Stimulated activated CD4-positive, alpha-beta T cell treated with anti-CD3 and anti-CD28 coated beads, Interleukin-1b, Interleukin-23, amount 100 ng/mL, for 4 hours (primary cell): ENCODE measurements at places on chromosomes 12 and 14.

DNA sequence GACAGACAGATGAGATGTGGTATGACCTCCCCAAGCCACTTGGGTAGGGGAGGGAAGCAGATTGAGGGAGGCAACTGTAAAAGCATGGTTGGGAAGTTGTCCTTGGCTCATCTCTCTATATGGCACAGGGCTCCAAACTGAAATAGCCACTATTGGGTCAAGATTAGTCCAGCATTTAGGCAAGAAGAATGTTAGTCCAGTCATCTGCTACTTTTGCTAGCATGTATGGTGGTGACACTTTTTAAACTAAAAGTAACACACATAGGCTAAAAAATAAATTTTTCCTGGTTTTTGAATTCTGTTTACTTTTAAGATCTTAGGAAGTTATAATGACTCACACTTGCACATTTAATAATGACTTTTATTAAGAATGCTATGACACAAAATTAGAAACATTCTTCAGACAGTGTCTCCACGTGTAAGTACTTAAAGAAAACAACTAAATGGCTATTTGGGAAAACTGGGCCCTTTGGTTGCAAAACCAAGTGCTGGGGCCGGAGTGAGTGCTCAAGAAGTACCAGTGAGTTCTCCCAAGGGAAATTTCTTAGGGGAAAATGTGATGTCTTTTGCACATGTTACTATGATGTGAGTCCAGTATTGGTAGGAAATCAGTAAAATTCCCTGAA, 179.1 kb upstream of the HIF1A start:
- no peak for DNase-seq

DNA sequence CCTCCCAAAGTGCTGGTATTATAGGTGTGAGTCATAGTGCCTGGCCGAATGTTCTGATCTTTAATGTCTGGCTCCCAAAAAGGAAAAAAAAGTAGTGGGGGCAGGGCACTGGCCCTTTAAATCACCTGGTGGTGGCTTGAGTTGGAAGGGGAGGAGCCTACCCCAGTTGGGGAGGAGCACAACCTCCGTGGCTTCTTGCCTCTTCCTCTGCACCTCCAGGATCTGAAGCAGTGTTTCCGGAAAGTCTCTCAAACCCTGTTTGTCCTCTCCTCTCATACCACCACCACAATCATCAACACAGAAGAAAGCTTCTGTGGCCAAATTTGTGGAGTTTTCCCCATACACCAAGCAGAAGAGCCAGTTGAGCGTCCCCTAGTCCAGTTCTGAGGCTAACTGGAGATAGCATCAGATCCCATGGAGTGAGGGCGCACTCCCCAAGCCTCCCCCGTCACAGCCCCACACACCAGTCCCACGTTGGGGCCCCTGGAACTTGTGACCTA, 24.3 kb upstream of the RCOR1 start:
- DNase-seq = peak; percentile 27

DNA sequence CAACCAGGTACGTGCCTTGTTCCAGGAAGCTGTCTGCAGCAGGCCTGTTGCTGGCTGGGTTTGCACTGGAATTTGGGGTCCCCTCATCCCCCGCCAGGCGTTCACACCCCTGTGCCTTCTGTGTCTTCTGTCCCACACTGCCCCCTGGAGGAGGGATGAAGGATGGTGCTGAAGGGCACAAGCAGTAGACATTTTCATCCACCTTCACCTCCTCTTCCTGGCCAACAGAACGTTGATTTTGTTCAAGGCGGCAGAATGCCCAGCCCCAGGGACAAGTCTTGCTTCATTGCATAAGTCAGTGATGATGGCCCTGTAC, 122.1 kb downstream of the CALM1 start:
- DNase-seq = peak; percentile 43

GRCh38 chr12:12807970-12808702, 5.0 kb upstream of the DDX47 start:
- no peak for DNase-seq

GRCh38 chr14:35865611-35866324, 39.6 kb downstream of the BRMS1L start:
- DNase-seq = no peak

GRCh38 chr14:68111853-68112270, 292.3 kb downstream of the RAD51B start:
- no peak for DNase-seq

DNA sequence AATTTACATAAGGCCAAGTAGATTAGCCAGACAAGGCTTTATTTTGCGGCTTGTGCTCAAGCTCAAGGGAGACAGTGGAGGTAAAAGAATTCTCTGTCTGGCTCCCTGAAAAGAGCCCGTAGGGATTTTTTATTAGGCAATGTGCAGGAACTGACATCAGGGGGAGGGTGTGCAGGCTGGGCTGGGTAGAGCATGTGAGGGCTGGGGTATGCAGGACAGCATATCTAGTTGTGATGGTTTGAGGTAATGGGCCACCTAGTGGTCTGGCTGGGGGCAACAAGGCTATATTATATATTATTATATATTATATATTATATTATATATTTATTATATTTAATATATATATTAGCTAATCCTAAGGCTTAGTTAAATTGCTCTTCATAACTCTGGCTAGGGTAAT, 102.1 kb downstream of the TMEM117 start:
- DNase-seq = no peak

- no peak for DNase-seq
These were observed 25.1 kb downstream of the GTSF1 start for GRCh38 chr12:54448344-54448743.

DNA sequence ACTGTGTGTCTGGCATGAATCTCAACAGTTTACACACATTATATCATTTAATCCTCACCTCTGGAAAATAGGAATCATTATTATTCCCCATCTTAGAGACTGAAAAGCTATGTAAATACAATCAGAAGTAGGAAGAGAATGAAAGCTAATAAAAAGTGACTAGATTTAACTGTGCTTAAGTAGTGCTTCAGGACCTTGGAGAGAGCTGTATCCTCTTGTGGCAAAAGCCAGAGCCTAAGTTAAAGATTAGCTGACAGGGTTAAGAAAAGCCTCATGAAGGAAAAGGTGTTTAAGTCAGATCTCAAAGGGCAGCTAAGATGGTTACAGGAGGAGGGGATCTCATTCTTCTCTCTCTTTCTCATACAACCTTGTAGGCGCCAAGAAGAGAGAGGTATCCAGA, 65.3 kb upstream of the TMEM233 start:
- no peak for DNase-seq

DNA sequence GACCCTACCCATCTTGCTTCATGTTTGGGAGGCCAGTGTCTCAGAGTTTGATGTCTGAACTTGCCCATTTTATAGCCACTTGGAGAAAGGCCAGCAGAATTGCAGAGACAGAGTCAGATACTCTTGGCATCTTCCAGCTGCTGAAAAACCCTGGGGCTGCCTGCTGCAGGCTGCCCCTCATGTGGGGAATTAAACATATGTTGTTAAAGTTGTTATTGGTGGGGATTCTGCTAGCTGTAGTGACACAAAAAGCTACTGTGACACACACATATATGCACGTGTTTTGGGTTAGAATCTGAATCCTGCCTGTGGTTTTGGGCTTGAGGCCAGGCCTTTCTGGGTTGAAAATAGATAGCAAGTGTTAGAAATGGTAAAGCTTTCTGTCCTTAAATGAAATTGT, 1288.4 kb downstream of the AACS start:
- no peak for DNase-seq

- no peak for DNase-seq
These were observed 289.8 kb downstream of the GRIN2B start for GRCh38 chr12:13691598-13691997.

GRCh38 chr14:85239791-85240190, 290.2 kb upstream of the FLRT2 start:
- no peak for DNase-seq

GRCh38 chr12:80364056-80364455, 80.0 kb upstream of the PTPRQ start:
- DNase-seq = no peak
